ENCODE measurements at places on chromosomes 5 and 9.

DNA sequence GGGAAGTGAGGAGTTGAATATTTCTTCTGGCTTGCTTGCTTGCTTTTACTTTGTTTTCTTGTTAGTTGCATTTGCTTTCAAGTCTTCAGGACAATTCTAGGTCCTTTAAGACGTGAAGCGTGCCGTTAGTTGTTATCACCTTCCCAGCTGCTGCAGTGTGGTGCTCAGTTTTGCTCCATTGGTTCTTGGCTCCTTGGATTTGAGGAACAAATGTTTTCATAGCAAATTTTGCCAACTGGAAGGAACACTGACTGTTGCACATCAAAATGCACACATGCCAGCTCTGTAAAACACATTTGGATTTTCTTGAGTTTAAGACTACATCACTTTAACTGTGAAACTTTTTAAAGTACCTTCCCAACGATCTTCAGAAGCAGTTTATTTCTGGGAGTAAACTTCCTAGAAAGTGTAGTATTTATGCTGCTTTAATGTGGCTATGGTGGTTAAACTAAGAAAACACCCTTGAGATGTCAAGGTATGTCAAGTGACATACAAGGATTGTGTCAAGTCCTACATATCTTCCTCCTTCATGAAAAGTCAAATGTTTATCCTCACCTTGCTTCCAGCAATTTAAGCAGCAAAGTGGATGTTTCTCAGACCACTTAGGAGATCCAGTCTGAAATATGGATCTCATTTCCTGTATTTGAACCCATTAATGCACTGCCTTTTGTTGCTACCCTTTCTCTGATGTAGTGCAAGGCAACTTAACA lies 24.9 kb downstream of the MOCS2 start:
- no peak for DNase-seq

DNA sequence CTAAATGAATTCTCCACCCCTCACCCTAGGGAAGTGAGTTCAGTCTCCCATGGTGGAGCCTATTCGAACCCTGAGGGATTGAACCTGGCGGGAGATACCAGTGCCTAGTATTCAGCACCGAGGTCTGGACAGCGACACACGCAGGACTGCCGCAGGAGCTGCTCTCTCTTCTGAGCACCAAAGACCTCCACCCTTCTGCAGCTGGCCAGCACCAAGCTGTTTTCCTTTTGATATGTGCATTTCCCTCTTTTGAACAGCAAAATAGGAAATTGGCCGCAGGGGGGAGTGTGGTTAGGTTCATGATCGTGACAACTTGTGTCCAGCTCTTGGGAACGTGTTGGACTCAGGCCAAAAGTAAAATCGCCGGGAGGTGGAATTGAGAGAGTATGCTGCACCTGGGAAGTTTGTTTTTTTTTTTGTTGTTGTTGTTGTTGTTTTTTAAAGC lies 1.2 kb upstream of the PCSK1 start:
- peak; percentile 42 for DNase-seq

DNA sequence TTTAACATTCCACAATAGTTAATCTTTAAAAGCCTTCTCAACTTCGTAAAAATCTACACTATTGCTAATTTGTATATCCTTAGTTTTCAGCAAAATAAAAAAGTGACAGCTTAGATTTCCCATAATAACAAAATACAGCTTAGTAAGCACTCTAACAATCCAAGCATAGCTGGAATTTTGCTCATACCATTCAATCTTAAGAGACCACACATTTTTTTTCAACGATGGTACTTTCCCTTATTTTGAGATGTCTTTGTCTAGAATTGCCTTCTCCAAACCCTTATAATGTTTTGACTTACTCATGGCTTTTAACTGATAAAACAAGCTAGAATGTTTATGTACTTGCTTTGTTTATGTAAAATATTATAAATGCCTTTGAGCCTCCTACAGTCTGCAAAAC lies 65.6 kb downstream of the HOMER1 start:
- no peak for DNase-seq

DNA sequence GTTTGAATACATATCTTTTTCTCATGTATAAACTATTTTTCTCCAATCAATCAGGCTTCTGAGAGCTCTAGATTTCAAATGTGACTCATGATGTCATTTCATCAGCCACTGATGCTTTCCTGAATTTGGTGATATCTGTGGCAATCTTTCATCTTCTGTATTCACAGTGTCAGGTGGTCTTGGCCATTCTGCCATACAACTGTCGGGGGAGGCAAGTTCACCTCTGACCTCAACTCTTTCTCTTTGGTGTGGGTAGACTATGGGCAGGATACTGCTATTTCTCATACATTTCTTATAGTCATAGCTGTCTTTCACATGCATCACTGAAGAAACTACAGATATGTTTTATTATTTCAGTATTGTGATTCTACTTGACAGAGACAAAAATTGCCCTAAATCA lies 414.1 kb upstream of the MEF2C start:
- DNase-seq = no peak

DNA sequence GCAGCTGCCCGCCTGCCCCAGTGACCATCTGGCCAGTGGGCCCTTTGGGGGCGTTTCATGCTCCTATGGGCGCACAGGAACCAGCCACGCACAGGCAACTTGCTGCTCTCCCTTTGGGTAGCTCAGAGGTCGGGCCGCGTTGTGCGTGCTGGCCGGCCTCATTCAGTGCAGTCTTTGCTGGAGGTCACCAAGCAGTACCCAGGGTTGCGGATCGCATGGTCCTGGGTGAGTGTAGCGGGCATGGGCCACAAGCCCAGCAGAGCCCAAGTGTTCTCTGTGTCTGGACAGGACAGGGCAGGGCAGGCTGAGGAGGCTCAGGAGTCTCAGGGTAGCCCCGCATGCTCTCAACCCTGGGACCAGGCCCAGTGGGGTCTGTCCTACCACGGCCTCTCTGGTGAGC lies 9.9 kb upstream of the MRNIP start:
- DNase-seq = no peak

GRCh38 chr5:125050926-125051325 lies 304.5 kb upstream of the ZNF608 start:
- DNase-seq = peak; percentile 87

- no peak for DNase-seq
These were observed 35.4 kb upstream of the ERCC6L2 start for GRCh38 chr9:95840074-95840473.

- DNase-seq = no peak
These were observed 25.3 kb downstream of the SMU1 start for GRCh38 chr9:33051144-33051543.
